ENCODE measurements at places on chromosomes 11 and 22.
A peak's percentile ranks its signal among the peaks of the same experiment; 100 is the strongest.

DNA sequence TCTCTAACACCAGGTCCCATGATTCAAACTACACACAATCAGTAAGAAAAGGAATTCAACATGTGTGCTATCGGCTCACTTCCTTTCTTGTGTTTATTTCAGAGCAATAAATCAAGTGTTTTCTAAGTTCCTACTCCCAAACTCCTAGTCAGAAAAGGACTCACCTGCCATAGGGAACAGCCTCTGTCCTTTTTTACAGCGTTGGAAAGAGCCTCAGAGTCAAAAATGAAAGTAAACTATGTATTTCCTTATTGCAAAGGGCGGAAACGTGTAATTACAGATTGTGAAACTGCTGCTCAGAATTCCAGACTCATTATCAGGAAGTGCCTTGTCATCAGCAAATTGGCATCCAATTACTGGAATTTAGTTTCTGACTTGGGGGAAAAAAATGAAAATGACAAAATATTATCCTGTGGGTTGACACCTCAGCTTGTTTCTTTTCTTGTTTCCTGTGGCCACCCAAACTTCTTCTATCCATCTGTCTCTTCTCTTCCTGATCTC, at the start of gene CASP4:
Gene CASP4, minus strand, starts transcription at position 220 of the 501 bp plus-strand sequence. Its CDS starts 49 bp downstream, at position 171.
- peak; percentile 52 for DNase-seq

DNA sequence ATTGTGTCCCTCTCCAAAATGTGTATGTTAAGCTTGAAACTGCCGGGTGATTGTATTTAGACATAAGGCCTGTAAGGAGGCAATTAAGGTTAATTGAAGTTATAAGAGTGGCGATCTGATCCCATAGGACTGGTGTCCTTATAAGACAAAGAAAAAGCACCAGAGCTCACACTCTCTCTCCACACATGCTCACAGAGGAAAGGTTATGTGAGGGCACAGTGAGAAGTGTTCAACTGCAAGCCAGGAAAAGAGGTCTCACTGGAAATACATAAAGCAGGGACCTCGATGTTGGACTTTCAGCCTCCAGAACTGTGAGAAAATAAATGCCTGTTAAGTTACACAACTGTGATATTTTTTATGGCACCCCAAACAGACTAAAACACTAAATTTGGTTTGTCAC, 1233.8 kb upstream of the CNTN5 start:
- DNase-seq: no peak

DNA sequence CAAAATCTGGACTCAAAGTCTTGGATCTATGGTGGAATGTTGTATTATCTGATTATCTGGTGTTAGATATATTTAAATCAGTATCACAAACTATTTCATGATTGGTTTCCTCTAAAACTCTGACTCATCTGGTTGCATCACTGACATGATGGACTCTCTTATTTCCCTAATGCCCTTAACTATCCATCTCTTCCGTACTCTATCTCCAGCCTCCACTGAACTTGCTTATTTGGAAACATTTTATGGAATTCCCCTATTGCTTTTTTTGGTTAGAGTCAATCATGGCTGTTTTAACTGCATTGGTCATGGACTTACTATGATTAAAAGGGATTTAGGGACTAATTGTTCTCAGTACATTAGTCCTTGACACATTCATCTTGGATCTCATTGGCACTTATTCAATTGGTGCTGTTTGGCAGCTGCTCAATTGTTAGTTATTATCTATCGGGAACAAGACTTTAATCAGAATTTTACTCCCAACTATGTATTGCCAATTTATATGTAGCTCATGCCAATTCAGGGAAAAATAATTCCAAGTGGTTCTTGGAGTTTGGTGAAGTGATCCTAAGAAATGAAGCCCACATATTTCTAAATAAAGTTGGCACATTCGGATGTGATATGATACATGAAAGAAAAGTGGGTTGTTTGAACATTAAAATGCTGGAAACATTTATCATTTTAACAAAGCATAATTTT, 942.0 kb upstream of the CCDC90B start:
- DNase-seq: no peak

DNA sequence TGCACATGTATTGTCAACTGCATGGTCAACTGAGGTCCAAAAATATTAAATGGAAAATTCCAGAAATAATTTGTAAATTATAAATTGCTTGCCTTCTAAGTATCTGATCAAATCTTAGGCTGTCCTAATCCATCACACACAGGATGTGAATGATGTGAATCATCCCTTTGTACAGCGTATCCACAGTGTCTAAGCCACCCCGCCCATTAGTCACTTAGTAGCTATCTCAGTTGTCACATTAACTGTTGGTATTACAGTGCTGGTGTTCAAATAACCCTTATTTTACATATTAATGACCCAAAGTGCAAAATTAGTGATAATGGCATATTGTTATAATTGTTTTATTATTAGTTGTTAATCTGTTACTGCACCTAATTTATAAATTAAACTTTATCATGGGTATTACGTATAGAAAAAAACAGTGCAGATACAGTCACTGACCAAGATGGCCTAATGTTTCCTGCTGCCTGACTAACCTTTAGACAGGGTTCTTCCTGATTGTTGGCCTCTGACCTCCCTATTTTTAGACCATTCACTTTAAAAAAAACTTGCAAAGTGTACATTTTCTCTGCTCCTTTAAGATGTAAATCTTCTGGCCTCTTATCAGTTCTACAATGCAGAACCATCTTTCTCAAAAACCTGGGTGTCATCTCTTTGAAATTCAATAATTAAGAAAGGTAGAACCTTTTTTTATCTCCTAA, 2.9 kb upstream of the SVIP start:
- no peak for DNase-seq

DNA sequence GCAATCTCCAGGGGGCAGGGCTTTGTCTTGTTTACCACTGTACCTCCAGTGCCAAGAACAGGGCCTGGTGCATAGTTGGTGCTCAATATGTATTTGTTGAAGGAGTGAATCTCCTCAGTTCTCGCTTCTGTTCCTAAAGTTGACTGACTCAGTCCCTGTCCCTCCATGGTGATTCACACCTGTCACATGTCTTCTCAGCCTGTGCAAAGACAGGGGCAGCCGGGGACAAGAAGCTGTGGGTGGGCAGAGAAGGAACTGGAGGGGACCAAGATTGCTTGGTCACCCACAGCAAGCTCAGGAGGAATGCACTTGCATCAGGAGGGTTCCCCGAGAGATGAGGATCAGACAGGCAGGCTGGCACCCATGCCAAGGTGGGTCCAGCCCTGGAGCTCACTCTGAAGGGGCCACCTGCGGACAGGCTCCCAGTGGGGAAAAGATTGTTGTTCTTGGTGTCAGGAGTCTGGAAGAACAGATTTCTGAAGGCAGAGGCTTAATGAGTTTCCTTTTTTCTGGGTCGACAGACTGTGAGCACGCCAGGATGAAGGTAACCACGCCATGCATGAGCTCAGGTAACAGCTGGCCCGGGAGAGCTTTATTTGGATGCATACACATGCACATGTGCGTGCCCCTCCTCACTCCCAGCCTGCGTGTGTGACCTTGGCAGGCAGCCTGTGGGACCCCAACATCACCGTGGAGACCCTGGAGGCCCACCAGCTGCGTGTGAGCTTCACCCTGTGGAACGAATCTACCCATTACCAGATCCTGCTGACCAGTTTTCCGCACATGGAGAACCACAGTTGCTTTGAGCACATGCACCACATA, 16.9 kb downstream of the IL17RA start:
- no peak for DNase-seq

DNA sequence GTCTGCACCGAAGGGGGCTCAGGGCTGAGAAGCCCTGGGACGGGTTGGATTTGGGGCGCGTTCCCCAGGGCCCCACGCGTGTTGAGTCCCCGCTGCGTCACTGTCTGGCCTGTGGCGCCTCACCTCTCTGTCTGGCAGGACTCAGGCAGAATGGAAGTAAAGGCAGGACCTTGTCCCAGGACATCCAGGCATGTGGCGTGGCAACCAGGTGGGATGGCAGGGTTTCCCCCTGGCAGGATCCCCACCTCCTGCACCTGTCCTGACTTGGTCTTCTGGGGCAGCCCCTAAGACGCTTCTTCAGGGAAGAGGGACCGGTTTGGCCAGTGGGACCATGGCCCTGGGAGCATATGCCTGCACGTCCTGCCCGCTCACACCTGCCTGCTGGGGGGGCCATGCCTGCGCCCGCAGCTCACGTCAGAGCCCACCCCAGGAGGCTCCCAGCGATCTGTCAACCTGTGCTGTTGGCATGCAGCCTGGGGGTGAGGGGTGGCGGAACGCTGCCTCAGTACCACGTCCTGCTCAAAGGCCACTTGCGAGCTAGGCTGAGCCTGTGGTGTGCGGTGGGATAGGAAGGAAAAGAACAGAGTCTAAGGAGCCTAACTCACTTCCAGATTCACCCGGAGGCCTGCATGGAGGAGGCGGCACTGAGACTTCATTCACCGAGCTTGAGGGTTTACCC, 72.7 kb downstream of the KCNQ1 start:
- no peak for DNase-seq

DNA sequence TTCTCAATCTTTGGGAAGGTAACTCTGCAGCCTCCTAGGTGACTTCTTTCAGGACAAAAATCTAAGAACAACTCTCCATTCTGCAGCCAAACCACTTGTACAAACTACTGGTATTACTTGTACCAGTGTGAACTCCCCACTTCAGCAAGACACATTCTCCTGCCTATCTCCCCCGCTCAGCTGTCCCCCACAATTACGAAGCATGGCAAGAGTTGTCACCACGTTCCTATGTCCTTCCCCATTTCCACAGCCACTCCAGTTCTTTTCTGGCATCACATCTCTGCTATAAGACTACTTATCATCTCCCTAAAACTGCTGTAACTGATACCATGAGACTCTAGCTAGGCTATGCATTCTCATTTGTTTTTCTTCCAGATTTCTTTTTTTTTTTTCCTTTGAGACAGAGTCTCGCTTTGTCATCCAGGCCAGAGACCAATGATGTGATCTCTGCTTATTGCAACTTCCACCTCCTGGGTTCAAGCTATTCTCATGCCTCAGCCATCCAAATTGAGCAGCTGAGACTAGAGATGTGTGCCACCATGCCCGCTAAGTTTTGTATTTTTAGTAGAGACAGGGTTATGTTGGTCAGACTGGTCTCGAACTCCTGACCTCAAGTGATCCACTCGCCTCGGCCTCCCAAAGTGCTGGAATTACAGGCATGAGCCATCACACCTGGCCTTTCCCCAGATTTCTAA, 71.9 kb upstream of the CDON start:
- no peak for DNase-seq

DNA sequence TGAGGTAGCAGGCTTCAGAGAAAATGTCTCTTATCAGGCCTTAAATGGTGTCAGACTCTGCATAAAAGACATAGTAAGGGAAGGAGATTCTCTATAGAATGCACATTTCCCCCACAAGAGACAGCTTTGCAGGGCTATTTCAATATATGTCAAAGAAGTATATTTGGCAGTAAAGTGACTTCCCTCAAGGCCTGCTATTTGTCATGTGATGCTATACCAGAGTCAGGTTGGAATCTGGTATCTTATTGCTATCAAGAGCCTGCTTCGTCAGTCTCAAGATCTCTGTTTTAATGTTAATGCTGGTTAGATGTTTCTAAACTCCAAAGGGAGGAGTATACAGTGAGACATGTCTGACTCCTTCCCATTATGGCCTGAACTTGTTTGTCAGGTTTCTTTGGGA, 40.4 kb upstream of the MTMR2 start:
- DNase-seq: no peak

- no peak for DNase-seq
These were observed 77.7 kb downstream of the FAM76B start for GRCh38 chr11:95711945-95712221.

- DNase-seq: no peak
These were observed 13.1 kb downstream of the TOLLIP start for GRCh38 chr11:1296287-1296686.

DNA sequence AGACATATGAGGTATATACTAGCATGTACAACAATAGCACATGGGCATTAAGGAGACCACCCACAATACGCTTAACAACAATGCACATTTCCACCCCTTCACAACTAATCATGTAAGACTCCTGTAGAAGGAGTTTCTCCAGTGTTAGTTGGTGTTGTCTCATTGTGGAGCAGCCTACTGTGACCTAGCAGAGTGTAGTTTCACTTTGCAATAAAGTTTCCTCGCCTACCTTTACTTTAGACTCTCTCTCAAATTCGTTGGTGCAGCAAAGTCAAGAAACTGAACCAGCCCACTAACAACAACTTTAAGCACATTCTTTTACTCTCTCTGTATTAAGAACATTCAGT, 863.6 kb downstream of the FAM181B start:
- no peak for DNase-seq

Data from amniotic stem cell (primary cell).